ENCODE measurements at places on chromosomes 2 and 18.

DNA sequence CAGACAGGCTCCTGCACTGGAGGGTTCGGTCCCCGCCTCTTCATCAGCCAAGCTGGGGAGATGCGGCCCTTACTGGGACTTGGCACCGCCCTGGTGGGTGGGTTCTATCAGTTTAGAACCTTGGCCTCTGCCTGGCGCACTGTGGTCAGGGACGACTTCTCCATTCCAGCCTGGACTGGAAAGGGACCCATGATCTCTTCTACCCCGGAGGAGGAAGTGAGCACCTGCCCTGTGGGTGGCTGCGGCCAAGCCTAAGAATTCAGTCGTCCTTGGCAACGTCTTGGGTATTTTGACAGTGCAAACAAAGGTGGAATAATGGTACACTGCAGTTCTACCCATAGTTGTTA, 106.9 kb upstream of the CD302 start:
- no peak for DNase-seq

- no peak for DNase-seq
Observed at GRCh38 chr2:102872388-102872787, 110.6 kb downstream of the TMEM182 start.

DNA sequence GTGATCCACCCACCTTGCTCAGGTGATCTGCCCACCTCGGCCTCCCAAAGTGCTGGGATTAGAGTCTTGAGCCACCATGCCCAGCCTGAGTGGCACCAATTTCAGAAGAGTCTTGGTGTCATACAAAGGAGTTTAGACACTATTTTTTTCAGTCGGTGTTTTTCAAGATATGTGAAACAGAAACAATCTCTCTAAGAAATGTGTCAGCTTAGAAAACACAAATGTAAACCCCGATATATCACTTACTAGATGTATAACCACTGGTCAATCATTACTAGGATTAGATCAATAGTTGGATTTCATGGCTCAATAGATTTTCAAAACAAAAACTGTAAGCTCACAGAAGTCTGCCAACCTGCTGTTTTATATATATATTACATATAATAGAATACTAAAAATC, 67.2 kb upstream of the FRZB start:
- no peak for DNase-seq

- DNase-seq, result no peak
Observed at GRCh38 chr18:44799382-44799906, 118.8 kb downstream of the SETBP1 start.

DNA sequence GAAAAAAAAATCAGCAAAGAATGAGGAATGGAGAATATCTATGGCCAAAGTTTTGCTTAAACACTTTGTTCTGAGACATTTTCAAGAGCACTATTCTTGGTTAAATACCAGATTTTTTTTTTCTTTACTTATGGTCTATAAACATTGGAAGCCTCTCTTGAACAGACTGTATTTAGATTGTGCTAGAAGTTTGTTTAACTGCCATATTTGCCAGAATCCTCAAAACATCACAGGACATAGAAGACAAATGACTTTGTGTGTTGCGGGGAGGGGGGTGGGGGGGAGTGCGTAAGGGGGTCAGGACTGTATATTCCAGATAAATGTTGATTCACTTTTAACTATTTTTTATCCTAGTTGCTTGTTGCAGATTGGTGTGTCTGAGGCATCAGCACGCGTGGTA, 262.0 kb downstream of the MEIS1 start:
- no peak for DNase-seq

DNA sequence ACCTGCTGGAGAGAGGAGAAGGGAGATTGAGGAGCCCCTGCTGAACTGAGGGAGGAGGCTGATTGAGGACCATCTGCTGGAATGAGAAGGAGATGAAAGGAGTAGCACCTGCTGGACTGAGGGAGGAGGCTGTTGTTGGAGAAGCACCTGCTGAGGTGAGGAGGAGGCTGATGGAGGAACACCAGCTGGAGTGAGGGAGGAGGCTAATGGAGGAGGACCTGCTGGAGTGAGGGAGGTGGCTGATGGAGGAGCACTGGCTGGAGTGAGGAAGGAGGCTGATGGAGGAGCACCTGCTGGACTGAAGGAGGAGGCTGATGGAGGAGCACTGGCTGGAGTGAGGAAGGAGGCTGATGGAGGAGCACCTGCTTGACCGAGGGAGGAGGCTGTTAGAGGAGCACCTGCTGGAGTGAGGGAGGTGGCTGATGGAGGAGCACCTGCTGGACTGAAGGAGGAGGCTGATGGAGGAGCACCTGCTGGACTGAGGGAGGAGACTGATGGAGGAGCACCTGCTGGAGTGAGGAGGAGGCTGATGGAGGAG, 409.2 kb upstream of the MYT1L start:
- DNase-seq, result no peak

DNA sequence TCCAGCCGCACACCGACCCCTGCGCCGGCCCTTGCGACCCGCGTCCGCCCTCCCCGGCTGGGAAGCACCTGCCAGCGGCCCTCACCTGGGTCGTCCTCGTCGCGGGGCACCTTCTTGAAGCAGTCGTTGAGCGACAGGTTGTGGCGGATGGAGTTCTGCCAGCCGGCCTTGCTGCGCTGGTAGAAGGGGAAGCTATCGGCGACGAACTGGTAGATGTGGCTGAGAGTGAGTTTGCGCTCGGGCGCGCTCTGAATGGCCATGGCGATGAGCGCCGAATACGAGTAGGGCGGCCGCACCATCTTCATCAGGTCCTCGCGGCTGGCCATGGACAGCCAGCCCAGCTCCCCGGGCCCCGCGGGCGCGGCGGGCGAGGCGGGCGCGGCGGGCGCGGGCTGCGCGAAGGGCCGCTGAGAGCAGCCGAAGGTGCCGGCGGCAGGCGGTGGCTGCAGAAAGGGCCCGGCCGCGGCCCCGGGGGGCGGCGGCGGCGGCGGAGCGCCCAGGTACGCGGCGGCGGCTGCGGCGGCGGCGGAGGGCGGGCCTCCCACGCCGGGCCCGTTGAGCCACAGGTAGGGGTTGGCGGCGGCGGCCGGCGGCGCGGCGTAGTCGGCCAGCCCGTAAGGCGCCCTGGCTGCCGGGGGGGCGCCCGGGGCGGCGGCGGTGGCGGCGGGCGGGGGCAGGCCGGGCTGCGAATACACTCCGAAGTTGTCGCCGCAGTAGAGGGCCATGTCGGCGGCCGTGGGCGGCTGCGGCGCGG, 505 bp downstream of the FOXI3 start:
- peak; percentile 14 for DNase-seq

DNA sequence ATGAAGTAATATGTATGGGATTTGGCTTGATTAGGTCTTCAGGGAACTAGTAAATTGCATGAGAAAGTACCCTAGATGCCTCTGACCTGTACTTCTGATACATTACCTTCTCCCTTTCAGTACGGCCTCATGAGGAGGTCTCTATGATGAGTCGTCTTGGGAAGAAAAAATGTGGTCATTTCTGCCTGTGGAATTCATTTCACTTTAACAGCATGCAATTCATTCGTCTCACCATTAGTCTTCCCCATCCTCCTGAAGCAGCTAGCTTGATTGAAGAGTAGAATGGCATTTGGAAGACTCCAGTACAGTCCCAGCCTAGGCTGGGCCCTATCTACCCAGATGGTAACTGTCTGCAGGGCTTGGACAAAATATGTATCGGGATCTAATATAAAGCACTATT, 52.2 kb downstream of the TMX3 start:
- DNase-seq, result no peak

- no peak for DNase-seq
Observed at GRCh38 chr2:134272806-134273205, 18.9 kb downstream of the MGAT5 start.

GRCh38 chr2:173874894-173875237, 90.3 kb downstream of the SP3 start:
- DNase-seq, result no peak

DNA sequence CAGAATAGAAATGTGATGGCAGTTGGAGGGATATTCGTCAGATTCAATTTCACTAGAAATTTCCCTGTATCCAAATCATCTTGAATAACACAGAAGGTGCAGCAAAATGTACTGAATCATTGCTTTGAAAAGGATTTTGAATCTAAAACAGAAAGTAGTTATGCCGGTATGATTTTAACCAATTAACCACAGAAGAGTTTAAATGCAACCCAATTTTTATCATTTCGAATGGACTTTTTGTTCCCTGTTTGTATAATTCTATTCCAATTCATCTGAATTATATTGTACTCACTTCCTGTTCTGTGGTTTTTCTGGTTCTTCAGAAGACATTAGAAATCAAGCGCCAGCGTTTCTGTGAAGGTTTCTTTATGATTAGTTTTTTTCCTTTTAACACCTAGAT, 190.4 kb downstream of the MYO3B start:
- no peak for DNase-seq

All from CD8-positive, alpha-beta T cell (primary cell).